ENCODE measurements at places on chromosomes 5 and 9.

DNA sequence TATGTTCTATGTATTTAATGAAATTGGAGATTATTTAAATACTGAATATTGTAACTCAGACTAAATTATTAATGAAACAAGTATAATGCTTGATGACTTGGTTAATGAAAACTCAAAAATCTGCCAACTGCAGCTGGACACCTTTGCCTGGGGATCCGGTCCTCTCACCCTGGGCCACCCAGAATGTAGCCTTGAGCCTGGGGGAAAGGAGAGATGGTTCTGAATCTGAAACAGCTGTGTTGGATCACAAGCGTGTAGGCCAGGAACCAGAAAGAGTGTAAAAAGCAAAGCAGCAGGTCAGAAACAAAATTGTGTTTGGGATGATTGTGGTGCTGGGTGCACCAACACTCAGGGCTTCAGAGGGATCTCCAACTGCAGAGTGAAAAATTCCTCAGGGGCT is 38.5 kb downstream of the ADAMTS16 start:
- no peak for DNase-seq

DNA sequence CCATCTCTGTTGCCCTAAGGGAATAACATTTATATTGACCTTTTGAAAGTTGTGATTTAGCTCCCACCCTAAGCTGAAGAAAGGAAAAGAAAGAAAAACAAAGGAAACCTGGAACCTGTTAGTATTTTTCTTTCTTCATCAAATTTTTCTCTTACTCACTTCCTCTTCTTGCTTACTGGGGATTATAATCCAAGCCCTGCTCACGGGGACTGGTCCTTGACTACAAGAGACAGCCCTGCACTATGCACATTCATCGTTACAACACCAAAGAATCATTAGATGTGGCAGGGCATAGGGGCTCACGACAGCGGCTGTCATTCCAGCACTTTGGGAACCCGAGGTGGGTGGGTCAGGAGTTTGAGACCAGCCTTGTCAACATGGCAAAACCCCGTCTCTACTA is 37.8 kb upstream of the LPAR1 start:
- DNase-seq: no peak

GRCh38 chr5:124795829-124796228 is 49.4 kb upstream of the ZNF608 start:
- no peak for DNase-seq

DNA sequence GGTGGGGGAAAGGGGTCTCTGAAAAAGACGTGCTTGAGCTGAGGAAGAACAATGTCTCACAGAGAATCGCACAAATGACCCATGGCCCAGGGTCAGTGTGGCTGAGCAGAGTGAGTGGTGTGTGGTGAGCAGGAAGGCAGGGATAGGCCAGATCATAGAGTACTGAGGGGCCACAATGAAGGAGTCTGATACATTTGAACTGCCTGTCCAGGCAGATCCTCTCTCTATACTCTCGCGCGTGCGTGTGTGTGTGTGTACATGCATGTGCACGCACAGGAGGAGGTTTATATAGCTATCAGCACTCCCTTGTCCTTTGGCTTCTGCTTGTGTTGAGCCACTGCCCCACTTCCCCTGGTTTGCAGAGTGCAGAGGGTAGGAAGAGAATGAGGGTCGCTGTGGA is 294.0 kb downstream of the ZNF608 start:
- DNase-seq: no peak

DNA sequence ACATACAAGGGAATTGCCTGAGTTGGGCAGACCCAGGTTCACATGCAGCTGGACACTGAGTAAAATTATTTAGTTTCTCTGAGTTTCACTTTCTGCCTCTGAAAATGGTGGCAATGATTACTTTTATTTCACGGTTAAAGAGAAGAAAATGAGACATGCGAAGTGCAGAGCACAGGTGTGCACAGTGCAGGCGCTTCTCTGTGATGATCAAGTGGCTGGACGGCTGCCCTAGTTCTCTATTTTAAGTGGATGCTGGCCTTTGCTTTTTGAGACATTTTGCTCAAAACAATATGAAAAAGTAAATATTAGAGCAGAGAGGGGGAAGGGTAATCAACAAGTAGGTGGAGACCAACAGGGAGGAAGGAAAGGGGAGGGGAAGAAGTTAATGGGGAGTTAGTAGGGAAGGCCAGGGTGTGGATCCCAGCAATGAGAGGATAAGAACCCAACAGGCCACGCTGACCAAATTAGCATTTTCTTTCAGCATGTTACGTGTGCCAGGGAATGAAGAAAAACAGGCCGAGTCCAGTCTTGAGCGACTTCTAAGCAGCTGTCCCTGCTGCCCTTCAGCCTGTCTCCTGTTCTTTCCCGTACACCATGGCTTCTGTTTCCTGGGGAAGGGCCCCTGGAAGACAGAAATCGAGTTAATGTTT is 16.1 kb downstream of the SNX18 start:
- DNase-seq: no peak

DNA sequence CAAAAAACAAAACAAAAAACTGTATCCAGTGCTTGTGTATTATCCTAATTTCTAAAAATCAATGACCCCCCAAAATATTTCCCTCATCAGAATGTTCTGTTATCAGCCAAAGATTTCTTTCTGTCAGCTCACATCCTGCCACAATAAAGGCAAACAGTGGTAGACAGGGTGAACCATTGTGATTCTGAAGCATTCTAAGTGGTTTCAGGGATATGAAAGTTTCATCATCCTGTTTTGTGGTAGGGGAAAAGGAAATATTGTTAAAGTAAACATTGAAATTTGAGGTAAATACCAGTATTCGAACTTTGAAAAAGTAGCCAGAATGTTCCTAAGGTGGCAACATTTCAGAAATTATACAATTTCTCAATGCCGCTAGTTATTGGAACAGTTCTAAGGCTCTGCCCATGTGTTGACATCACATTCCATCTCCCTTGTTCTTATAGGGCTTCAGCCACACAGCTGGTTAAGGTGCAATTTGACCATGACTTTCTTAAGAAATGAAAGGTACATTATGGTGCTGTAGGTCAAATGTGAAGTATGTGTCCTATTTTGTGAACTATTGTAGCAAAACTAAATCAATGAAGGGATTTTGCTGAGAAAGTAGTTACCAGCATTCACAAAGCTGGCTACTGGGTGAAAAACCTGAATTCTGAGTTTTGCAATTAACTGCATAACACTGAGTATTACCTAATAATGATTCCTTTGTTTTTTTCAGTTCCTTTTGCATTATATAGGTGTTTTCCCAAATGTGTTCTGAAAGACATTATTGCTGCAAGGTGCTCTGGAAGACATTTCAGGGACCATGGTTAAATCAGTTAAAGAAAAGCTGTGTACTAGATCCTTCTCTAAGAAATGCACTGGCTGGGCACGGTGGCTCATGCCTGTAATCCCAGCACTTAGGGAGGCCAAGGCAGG is 107.6 kb upstream of the RASGRF2 start:
- no peak for DNase-seq

DNA sequence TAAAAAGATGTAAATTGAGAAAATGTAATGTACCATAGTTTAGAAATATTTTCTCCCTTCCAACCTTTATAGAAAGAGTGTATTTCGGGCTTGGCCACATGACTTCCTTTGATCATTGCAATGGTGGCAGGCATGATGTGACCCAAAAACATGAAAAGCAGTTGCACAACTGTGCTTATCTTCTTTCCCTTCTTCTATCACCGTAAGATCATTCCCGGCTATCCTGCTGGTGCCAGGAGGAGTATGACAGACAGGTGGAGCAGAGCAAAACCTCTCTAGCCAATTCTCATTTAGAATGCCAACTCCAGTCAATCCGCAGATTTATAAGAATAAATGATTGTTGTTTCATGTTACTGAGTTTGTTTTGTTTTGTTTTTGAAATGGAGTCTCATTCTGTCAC is 10.6 kb upstream of the TESK1 start:
- no peak for DNase-seq

DNA sequence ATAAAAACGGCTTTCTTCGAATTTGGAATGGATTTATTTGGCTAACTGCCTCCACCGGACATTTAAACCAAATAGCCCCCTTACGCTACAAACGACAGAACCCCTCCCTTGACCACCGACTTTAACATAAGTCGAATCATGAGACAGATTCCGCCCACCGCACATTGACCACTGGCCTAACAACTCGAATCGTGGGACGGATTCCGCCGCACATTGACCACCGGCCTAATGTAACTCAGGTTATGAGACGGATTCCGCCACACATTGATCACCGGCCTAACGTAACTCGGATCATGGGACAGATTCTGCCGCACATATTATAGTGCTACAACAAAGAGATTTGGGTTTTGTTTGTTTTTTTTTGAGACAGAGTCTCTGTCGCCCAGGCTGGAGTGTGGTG is 2.7 kb upstream of the LCN9 start:
- DNase-seq: no peak

- no peak for DNase-seq
Observed at GRCh38 chr5:43523662-43524072, 8.7 kb upstream of the C5orf34 start.

- DNase-seq: no peak
Observed at GRCh38 chr9:91187311-91187964, 174.3 kb downstream of the AUH start.

GRCh38 chr5:40675396-40676133 is 4.2 kb upstream of the PTGER4 start:
- no peak for DNase-seq

DNA sequence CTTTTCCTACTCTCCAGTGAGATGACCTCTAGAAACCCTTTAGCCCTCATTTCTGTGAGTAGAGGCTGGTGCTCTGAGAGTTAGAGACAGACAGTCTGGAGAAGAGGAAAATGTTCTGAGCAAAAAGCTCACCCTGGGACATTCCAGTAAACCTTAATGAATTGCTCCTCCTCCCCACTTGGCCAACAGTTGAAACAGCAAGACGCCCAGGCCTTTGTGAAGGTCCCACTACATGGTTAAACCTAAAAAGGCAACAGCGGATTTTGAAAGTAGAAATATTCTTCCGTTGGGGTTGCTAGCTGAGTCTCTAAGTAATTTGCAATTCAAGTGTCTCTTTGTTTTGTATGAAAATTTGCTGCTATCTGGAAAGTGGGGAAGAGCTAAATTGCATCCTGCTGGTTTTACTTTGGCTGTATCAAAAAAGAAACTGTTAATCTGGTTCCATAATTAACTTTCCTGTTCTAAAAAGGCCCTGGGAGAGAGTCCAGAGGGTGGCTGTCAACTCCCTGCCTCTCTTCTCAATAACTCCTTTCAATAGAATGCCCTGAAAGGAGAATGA is 63.8 kb downstream of the ATP10B start:
- DNase-seq: no peak

GRCh38 chr5:55633574-55634208 is 78.4 kb downstream of the SLC38A9 start:
- no peak for DNase-seq

- peak; percentile 73 for DNase-seq
Observed at GRCh38 chr9:121299467-121300282, 31.7 kb downstream of the GSN start.

GRCh38 chr9:77712533-77713130 is 64.5 kb upstream of the GNA14 start:
- DNase-seq: no peak

DNA sequence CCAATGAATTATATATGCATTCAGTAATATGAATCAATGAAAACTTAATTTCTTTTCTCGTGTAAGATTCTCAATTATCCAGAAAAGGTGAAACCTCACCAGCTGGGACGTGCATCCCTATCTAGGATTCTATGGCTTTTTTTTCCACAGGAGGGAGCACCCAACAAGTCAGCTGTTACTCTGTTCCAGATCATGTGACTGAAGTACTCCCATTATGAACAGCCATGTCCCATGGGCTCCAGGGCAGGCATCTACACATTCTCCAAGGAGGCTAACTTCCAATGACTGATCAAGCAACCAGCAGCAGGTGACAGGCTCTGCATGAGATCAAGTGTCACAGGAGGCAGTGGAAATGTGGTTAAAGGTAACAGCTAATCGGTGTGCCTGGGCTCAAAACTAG is 118.8 kb downstream of the ELAVL2 start:
- DNase-seq: no peak

GRCh38 chr5:55877655-55878054 is 26.5 kb downstream of the IL31RA start:
- DNase-seq: no peak
